NCI-H1105 (cell line): ENCODE measurements at places on chromosomes 1 and 21.

GRCh38 chr21:44024887-44025353 is 12.8 kb downstream of the TRAPPC10 start:
- no peak for DNase-seq

- peak; percentile 99 for DNase-seq
Measured at GRCh38 chr1:39960431-39960958, 5.5 kb downstream of the MFSD2A start.

- peak; percentile 76 for DNase-seq
Measured at GRCh38 chr1:220776720-220777326, 9.9 kb upstream of the MTARC1 start.

- no peak for DNase-seq
Measured at GRCh38 chr1:202915146-202915545, 11.9 kb downstream of the KLHL12 start.
